ENCODE measurements at places on chromosomes 13 and 19.

DNA sequence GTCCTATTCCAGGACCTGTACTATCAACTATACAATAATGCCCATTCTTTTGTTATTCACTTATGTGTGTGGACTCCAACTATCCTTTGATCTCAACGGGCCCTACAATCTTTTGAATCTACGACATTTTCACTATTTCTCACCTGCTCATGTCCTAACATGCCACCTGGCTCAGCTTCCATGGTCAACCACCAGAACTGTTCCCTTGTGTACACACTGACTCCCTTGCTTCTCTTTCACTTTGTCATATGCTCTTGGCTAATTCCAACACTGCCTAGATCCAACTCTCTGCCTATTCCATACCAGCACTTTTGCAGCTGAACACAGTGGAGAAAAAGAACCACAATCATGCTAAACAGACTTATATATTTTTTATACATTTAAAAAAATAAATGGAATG, 53.1 kb downstream of the MICU2 start:
- DNase-seq: no peak

DNA sequence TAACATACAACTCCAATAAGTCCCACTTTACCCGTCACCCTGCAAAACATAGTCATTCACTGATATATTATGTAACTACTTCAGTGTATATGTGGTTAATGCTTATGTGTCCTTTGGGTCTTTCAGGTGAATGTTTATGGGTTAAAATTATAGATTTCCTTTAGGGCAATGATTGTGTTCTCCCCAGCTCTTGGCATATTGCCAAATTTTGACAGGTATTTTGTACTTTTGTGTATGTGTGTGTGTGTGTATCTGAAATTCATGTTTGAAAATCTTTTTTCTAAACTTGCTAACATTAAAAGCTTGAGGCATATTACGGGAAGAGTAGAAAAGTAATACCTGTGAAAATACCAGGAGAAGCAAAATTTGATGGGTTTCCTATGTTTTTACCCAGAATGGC, 8.2 kb downstream of the CDK8 start:
- DNase-seq: no peak

DNA sequence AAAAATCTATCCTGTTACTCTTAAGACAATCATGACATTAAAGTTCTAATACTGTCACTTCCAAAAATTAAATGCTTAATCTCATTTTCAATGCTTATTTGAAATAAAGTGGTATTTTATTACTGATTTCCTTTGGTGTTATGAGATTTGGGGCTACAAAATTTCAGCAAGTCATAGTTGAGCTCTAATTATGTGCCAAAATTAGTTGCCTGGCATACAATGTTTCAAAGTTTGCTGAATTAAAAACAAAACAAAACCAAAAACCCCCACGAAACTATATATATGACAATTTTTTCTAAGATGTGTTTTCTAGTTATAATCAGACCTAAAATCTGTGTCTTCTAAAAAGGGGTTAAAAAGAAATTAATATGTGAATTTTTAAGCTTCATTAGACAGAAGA, 62.2 kb downstream of the KCNRG start:
- DNase-seq: no peak

- DNase-seq: no peak
Observed at GRCh38 chr13:110265341-110265681, 41.6 kb downstream of the COL4A1 start.

- DNase-seq: peak; percentile 49
Observed at GRCh38 chr13:75762076-75762937, 126.2 kb downstream of the LMO7 start.

DNA sequence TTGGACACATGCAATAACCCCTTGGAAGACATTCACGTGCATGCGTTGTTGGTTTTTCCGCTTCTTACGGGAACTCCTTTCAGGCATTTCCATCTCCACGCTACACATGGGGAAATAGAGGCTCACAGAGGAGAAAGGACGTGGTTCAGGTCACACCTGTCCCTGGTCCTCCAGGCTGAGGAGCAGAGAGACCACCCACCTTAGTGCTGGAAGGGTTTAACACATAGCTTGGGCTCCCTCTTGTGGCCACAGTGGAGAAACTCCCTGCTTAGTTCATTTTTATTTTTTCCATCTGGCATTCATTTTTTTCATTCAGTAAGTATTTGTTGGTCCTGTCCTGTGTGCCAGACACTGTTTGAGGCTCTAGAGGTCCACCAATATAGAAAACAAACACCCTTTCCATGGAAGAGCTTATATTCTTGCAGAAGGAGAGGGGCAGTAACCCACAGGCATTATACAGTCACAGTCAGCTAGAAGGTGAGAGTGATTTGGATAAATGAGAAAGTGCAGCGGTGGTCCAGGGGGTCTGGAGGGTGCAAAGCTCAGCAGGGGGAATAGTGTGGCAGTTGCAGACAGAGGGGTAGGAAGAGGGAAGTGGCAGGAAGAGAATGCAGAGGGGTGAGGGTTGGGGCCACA, 24.2 kb upstream of the TTYH1 start:
- peak; percentile 71 for DNase-seq

DNA sequence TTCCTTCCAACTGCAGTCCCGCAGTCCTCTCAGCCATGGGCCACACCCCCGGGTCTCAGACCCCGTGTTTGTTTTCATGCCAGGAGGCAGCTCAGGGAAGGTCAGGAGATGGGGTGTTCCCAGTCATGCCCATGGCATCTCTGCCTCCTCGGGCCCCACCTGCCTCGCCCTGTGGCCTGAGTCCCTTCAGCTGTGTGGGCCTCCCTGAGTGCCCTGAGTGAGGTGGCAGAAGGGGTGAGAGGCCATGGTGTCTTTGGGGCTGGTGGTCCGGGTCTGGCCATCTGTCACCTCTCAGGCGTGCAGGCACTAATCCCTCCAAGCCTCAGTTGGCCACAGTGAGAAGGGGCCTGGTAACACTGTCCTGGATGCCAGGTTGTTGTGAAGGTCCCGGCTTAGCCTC, 10.9 kb upstream of the KDM4B start:
- no peak for DNase-seq

- no peak for DNase-seq
Observed at GRCh38 chr13:25874907-25875306, 176.9 kb downstream of the SHISA2 start.

- DNase-seq: peak; percentile 72
Observed at GRCh38 chr19:55460670-55461258, 678 bp downstream of the ISOC2 start.

Data from GM10248 (cell line).